Activated CD4-positive, alpha-beta T cell treated with anti-CD3 and anti-CD28 coated beads, Interleukin-2, amount 10 ng/mL, durations not matched to agents 24 days and 14 days (primary cell): ENCODE measurements at places on chromosomes 7 and 10. TPM values are rescaled to one million over a fixed set of nuclear protein-coding genes. Genes with fewer than 3 reads are reported as not detected.

GRCh38 chr7:35430547-35431153 lies 176.8 kb upstream of the TBX20 start:
- DNase-seq: no peak
- no peak overlapping the region for H3K27ac ChIP-seq
- no peak overlapping the region for H3K4me3 ChIP-seq
- H3K4me1 ChIP-seq: no peaks in the 10 kb centered on the region

Gene FXYD4
- not detected in 2 replicates for total RNA-seq

Gene ADAMTS14
- 0.33 and 0.52 TPM in 2 replicates for total RNA-seq

DNA sequence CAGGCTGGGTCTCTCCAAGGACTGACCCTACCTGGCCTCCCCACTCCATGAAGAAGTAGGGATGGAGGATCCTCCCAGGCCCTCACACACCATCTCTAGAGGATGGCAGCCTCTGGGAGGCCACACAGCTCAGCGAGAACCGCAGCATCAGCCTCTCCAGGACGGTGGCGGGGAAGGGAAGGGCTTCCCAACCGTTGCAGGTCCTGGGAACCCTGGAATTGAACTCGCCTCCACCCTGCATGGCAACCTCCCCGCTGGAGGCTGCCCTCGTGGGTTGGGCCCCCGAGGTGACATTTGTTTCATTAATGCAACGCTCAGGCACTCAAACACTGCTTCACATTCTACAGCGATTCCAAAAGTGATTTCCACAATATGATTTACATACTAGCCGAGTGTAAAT lies 58.5 kb downstream of the EBF3 start:
- no peaks in the 10 kb centered on the region for H3K36me3 ChIP-seq
- H3K4me3 ChIP-seq: no peak overlapping the region

- H3K27me3 ChIP-seq: no peaks in the 10 kb centered on the region
- no peaks in the 10 kb centered on the region for H3K4me1 ChIP-seq
- H3K4me3 ChIP-seq: no peak overlapping the region
- DNase-seq: no peak
Observed at GRCh38 chr7:44153948-44154335, 12.8 kb upstream of the MYL7 start.

DNA sequence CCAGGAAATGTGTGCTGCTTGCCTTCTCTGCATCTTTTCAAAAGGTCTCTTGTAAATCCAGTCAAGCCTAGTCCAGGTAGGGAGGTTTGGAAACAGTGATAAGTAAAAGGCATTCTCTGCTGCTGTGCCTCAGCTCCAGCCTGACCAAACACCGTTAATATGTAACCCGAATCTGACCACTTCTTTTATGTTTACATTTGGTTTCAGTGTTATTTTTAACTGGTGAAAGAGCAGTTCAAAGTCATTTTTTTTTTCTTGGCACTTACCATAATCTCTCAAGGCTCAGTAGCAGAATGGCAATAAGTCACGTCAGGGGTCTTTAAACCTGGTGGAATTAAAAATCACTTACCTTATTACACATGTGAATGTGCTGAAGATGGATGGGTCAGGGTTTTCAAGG lies 216.8 kb downstream of the PTEN start:
- H3K4me1 ChIP-seq: peaks cover 5% of the 10 kb centered on the region
- H3K36me3 ChIP-seq: no peaks in the 10 kb centered on the region
- DNase-seq: no peak
- no peak overlapping the region for H3K27ac ChIP-seq

DNA sequence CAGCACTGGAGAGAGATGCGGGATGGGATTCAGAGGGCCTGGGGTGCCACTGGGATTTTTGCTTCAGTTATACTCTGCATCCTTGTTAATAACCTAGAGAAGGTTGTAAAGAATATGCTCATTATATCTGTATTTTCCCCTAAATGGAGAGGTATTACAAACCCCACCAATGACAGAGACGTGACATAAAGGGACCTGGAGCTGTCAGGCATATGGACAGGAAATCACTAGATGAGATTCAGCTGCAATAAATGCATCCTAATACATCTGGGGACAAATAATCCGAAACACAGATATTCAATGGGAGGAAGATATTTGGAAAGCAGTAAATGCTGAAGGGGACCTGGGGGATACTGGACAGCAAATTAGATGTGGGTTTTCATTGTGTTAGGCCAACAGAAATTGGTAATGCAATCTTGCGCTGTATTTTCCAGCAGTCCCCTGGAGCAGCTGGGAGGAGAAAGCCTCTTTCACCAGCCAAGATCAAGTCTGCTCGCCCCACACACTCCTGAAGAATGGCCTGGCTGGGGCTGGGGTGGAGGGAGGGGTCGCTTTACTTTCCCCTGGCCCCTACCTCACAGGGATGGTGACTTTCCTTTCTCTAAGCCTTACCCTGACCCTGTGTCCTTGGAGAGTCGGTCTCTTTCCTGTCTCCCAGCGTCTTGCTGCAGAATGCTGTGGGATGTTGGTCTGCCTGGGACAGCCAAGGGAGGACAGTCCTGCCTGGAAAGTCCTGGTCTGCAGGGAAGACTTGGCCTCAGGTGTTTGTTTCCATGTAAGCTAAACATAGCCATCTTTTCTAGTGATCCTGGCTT lies 653.8 kb downstream of the LRMDA start:
- H3K4me3 ChIP-seq: no peak overlapping the region
- no peak overlapping the region for H3K27ac ChIP-seq
- H3K36me3 ChIP-seq: no peaks in the 10 kb centered on the region
- no peaks in the 10 kb centered on the region for H3K4me1 ChIP-seq
- no peak for DNase-seq

- peak overlapping the region; percentile 54 for H3K27ac ChIP-seq
- H3K27me3 ChIP-seq: no peaks in the 10 kb centered on the region
- no peak for DNase-seq
- H3K4me1 ChIP-seq: peaks cover 3% of the 10 kb centered on the region
- no peaks in the 10 kb centered on the region for H3K36me3 ChIP-seq
- no peak overlapping the region for H3K4me3 ChIP-seq
Observed at GRCh38 chr7:542713-543500, 23.3 kb upstream of the PDGFA start.
